ENCODE measurements at places on chromosomes 2 and 18. TPM values are rescaled to one million over a fixed set of nuclear protein-coding genes. Genes with fewer than 3 reads are reported as not detected.

TUBA3E gene
- not detected for polyA plus RNA-seq

DNA sequence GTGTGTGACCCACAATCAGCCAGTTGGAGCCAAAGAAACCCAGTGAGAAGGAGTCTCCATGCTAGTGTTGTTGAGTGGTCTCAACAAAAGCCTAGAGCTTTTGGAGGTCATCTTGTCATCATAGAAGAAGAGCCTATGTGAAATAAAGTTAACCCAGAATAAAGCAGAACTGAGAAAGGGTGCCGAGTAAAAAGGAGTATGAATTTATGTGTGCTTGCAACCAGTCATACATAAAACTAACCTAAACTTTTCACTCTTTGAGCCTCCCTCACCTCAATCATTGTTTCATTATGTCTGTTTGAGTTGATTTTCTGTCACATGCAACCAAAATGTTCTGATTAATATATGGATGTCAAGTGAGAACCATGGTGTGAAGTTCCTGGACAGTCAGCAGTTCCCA, 599.3 kb upstream of the ZEB2 start:
- DNase-seq, result no peak

GRCh38 chr2:121038891-121039616, 245.9 kb downstream of the TFCP2L1 start:
- DNase-seq, result no peak

DNA sequence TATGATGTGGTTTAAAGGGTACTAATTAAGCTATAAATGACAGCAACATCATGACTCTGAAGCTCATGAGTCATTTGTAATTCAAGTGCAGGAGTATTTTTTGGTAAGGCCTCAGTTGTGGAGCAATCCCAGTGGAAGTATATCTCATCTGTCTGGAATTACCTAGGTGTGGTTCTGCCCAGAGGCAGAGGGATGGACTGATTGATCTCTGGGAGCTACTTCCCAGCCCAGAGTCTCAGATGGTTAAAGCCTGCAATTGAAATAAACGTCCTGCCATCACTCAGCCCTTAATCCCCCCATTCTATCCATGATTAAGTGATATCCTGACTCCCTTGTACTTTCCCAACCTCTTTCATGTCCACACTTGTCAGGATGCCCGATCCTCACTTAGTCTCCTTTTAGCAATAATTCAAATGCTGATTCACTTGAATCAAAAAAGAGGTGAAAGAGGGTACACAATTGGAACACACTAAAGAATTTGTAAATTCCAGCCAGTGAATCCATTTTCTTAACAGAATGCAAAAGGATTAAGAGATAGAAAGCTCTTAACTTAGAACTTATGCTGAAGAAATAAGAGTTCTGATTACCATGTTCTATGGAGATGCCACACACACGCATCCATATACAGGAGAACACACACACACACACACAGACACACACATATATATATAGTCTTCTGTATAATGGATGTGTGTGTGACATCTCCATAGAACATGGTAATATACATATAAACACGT, 664.4 kb downstream of the NYAP2 start:
- DNase-seq, result no peak

GRCh38 chr18:73961804-73962203, 185.8 kb downstream of the FBXO15 start:
- no peak for DNase-seq

DNA sequence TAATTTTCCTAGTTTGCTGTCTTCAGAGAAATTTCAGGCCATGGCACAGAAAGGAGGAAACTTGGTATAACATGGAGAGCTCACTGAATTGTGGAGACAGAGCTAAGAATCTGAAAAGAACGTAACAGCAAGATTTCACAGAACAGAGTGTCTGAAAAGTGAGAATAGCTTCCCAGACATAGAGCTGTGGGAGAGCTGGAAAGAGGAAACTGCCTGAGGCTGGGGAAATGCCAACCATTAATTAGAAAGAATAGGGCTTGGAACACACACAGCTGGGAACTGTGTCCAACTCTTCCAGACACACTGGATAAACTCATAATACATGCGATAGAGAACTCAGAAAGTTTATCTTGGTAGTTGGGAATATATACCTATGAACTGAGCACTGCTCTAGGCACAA, 51.6 kb upstream of the KYNU start:
- DNase-seq, result no peak

- DNase-seq, result no peak
These were observed 394.4 kb downstream of the SOCS6 start for GRCh38 chr18:70683263-70683662.
